ENCODE measurements at places on chromosomes 12 and 14. TPM values are rescaled to one million over a fixed set of nuclear protein-coding genes. Genes with fewer than 3 reads are reported as not detected.

- DNase-seq, result no peak
Measured at GRCh38 chr12:11965258-11965910, 105.4 kb upstream of the BCL2L14 start.

- no peak for DNase-seq
Measured at GRCh38 chr12:16350682-16351081, 3.2 kb downstream of the MGST1 start.

DNA sequence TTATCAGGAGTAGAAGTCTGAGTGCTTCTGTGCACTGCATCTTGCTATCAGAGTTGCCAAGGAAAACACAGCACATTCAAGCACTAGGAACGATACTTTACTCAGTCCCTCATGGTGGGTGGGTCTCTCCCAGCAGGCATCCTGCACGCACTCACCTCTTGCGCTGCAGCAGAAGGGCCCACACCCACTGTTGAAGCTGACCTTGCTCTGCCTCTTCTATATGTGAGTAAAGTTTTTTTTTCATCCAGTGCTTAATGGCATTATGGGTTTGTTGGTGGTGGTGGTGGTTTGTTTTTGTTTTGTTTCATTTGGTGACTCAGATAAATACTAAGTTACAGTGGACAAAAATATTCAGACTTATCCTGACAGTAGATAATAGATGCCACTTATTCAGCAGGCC, 348.5 kb downstream of the EGLN3 start:
- no peak for DNase-seq

GRCh38 chr12:11881835-11882234, 188.9 kb upstream of the BCL2L14 start:
- no peak for DNase-seq

DNA sequence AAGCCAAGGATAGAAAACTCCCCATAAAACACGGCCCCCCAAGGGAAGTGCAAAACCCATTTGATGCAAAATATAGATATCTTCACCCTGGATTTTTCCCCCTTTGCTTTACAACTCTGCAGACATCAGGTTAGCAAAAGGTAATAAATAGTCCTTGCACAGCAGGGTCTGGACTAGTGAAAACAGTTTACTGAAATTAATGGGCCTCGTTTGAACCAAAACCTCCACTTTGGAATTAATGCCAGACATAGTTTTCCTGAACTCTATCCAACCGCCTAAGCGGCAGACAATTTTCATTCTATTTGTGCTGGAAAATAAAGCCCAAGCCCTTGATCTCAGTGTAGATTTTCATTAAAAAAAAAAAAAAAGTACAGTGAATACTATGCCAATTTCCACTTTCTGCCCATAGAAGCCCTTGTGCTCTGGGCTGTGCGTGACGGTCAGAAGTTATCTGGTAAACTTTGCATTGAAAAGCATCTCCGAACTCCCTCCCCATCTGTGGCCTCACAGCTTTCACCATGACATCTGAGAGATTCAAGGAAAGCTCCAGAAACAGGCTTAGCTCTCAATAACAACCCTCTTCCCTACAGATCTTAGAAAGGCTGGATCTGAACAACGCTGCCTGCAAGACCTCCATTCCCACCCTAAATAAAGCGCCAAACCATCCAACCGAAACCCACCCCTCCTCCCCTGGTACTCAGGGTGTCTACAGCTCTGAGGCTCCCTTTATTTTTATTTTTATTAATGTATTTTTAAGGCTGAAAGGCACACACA, 11.0 kb upstream of the IRF2BPL start:
- no peak for DNase-seq

GRCh38 chr14:68622856-68623255, 170.0 kb downstream of the ZFP36L1 start:
- DNase-seq, result no peak

- no peak for DNase-seq
Measured at GRCh38 chr14:104011824-104012517, 69.6 kb upstream of the RD3L start.

- DNase-seq, result no peak
Measured at GRCh38 chr14:34937876-34938275, 44.9 kb upstream of the SRP54 start.

DNA sequence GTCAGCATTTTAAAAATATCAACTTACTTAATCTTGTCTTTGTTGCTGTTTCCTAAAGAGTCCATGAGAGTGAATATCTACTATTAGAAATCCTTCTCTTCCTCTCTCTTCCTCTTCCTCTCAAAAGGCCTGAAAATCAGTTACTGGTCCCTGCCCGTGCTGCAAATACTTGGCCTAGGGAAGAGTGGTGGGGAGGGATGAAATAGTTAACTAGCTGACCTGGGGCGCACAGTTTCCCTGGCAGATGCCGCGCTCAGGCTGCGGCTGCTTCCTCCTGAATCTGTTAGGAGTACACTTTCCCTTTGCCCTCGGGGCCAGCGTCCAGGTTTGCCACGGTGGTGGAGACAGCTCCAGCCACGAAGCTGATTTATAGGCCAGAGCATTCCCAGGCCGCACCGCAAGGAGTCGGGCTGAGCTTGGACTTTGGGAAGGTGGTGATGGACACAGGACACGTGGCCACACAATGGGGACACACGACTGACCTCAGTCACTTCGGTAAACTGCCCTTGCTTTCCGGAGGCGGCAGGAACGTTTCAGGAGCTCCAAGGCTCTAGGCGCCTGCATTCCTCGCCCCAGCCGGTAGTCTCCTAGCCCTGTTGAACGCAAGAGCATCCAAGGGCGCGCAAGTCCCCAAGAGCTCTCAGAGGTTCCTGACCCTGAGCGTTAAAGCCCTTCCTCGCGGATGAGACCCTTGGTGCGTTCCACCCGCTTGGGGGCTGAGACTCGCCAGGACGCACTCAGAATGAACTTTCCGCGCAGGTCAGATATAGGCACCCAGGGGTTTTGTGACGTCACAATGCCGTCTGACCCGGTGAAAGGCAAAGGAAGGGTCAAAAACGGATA, 7.1 kb upstream of the ASCL1 start:
- DNase-seq, result no peak

DNA sequence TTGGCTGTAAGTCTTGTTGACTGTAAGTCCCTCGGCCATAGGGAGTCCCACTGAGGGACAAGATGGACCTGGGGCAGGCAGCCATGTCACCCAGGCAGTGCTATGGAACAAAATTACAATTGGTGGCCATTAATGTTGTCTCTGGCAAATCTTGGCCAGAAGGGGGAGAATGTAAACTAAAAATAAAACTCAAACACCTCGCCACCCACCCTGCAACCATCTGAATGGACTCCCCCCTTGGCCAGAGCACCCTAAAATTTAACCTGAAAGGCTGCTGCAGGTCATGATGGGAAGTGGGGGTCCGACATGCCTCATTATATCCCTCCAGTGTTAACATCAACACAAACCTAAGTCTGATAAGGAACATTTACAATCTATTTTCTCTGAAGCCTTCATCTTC, 8.2 kb downstream of the SLC22A17 start:
- DNase-seq, result no peak

GRCh38 chr12:95257541-95257940, 39.9 kb downstream of the VEZT start:
- no peak for DNase-seq

DNA sequence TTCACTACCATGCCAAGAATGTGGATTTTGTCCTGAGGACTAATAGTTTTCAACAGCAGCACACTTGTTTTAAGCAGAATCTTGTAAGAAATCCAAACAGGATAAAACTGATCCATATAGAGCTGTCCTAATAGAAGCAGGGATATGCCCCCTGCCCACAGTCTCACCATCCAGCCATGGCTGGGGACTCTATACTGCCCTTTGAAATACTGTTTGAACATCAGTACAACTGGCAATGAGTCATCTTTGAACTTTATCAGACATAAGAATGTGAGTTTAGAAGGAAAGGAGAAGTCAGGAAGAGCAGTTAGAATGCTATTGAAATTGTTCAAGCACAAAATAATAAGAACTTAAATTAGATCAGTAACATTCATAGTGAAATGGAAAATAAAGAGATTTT, 3.8 kb upstream of the C12orf42 start:
- DNase-seq, result no peak

DNA sequence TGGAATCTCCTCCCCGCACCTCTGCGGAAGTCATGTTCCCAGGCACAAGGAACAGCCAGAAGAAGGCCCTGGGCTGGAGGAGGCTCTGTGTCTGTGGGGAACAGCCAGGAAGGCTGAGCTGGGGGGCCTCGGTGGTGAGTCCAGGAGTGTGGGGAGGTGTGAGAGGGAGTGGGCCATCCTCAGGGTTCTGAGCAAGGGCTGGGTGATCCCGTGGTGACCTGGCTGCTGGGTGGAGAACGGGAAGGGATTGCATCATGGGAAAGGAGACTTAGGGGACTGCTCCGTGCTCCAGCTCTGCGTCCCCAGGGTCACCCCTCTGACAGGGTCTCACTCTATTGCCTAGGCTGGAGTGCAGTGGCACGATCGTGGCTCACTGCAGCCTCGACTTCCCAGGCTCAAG, 13.8 kb downstream of the AACS start:
- DNase-seq, result no peak

DNA sequence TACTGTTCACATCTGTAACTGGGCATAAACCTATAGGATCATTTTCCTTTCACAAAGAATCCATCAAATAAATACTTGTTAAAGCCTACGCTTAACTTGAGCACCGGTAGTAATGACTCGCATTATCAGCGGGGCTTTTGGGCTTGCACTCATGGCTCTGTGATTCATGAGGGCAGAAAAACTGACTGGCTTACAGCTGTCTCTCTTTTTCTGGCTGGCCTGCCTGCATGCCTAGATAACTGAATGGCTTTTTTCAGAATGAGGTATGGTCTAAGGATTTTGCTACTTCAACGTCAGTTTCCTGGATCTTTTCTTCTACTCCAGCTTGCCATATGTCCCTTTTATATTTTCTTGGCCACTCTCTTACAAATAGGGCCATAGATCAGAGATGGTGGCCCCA, 531.1 kb downstream of the NRXN3 start:
- no peak for DNase-seq

The TNS2 gene
- total RNA-seq, result 3.0 TPM

The ASCL1 gene
- total RNA-seq, result not detected

Measured in CD4-positive, alpha-beta T cell (primary cell).